ENCODE measurements at places on chromosomes 3 and 15.

DNA sequence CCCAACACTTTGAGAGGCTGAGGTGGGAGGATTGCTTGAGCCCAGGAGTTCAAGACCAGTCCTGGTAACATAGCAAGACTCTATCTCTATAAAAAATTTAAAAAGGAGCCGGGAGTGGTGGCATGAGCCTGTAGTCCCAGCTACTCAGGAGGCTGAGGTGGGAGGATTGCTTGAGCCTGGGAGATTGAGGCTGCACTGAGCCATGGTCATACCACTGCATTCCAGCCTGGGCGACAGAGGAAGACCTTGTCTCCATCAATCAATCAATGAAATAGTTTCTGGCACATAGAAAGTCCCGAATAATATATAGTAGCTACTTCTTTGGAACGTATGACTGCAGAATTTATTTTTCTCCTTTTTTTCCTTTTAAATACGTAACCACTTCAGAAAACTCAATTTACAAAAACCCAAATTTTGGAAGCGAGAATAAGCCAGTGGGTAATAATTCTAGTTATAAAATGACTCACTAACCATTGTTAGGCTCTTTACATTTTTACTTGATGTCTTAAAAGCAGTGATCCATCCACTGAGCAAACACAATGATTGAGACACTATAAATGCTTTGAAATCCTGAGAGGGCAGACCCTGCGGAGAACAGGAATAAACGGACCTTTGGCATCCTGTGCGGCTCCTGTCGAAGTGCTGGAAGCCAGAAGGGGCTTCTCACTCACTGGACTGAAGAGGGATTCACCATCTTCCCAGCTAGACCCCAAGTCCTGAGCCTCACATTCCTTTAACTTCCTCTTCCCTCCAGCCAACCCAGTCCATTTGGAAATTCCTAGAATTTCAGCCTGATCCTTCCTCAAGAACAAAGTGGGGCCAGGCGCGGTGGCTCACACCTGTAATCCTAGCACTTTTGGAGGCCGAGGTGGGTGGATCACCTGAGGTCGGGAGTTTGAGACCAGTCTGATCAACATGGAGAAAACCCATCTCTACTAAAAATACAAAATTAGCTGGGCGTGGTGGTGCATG is 68.4 kb upstream of the MFGE8 start:
- DNase-seq: no peak

DNA sequence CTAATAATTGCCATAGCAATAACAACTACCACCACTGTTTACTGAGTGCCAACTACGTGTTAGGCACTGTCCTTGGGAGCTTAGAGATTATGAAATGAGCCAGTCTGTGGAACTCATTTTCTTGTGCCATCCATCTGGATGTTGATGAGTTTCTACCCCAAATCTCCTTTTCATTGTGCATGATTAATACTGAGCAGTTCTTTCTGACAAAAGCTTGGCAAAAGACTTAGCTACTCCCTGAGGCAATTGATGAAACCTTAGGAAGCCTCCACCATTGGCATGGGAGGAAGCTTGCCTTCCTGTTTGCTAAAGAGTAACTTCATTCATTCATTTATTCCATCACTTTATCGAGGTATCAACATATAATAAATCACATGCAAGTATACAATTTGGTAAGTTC is 39.8 kb downstream of the PRICKLE2 start:
- DNase-seq: no peak

DNA sequence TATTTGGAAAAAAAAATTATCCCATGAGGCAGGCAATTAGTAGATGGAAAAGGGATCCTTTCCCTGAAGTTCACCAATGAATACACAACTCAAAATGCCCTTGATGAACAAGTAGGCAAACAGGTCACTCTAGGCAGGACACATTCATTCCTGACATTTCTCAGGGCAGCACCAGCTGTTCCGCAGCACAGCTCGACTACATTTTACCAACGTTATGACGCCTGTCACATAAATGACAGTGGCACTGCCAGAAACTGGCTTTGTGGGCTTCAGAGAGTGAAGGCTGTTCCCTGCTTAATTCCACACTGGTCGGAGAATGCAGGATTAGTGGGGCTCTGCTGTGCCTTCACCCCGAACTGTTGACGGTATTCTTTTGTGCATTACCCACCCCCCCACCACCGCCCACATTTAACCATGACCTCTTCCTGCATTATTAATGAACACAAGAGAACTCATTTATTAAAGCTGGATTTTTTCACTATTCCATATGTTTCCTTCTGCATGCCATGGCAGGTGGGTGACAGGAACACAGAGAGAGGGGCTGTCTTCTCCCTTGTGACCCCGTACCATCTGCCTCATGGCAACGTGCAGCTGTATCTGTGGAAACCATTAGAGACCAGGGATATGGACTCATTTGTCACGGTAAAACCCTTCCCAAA is 197.6 kb downstream of the PDZRN3 start:
- no peak for DNase-seq

DNA sequence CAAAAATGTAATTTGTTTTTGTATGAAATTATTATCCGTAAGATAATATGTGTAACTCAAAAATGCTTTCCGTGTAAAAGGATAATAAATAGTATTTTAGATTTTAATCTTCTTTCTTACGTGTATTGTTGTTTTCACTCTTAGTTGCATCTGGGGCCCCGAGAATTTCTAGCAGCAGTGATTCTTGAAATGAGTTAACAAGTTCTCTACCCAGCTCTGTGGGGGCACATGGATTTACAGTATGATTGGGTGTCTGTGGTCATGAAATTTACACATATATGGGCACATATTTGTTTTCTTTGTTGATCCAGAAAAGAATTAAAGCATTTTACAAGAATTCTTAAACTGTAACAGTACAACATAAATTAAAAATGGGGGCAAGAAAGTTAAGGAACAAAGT is 145.9 kb upstream of the LRRFIP2 start:
- DNase-seq: peak; percentile 25

DNA sequence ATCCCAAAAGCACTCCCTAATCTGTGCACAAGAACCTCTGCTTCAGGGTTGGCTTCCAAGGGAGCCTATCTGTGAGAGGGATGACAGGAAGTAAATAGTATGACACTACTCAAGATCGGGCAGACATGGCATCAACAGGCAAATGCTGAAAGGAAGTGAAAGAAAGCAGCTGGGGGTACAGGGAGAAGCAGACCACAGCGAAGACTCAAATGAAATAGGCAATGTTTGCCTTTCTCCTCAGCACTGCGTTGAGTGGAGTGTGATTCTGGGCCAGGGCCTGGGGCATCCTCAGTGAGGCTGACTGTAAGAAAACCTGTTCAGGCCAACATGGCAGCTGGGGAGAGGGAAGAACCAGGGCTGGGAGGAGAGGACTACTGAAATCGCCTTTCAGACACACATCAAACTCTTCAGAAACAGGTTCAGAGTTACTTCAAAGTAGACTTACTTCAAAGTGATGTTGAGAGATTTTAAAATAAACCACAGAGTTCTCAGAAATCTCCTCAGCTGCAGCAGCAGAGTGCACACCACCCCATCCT is 96.6 kb downstream of the SLC9A9 start:
- DNase-seq: peak; percentile 61

GRCh38 chr3:73475175-73475574 is 149.6 kb downstream of the PDZRN3 start:
- DNase-seq: no peak

DNA sequence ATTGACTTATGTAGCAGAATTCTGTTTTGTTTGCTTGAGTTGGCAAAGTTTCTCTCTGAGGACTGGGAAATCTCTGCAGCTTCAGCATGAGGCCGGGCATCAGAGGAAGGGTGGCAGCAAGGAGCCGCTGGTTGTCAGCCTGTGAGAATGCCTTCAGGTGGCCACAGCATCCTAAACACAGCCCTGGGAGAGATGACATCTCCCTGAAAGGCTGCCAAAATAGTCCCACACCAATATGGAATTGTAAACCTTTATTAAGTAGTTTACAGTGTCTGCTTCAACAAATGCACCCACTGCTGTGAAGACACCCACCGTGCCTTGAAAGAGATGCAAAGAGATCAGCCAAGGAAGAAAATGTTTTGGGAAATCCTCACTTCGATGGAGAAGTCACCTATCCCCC is 609.7 kb upstream of the ARRDC4 start:
- DNase-seq: no peak

GRCh38 chr3:3847994-3848922 is 49.0 kb downstream of the LRRN1 start:
- DNase-seq: no peak

DNA sequence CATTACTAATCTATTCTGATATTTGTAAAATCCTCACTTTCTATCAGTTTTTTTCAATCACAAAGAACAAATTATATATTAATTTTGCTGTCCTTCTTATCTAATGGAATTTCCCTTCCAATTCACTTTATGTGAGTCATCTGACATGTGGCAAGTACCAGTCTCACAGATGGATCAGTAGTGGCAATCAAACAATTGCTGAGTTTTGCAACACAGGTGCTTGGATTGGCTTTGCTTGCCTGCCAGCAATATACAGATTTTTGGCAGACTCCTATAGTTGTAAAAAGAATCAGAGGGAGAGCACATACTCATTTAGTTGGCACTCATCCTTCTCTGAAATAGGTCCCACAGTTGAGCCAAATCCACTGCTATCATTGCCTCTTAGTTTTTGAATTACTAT is 83.7 kb downstream of the BCHE start:
- no peak for DNase-seq

DNA sequence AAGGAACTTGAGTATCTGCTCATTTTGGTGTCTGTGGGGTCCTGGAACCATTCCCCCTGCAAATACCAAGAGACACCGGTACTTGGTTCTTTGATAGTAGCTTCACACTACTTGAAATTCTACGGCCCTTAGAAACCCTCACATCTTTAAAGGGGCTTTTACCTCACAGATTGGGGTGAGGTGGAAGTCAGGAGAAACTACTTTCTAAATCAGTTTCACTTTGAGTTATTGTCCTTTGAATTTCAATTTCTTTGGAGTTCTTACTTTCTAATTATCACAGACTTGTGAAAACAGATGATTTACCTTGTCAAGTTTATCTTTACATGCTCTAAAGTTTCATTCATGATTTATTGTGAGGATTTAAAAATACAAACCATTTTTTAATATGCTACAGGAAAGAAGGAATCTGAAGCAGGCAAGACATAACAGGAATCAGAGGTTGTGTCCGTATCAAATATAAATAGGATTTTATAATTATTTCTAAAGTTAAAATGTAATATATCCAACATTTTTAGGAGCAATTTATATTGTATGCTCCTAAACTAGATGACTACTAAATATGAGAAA is 98.9 kb downstream of the NEDD4 start:
- DNase-seq: no peak

DNA sequence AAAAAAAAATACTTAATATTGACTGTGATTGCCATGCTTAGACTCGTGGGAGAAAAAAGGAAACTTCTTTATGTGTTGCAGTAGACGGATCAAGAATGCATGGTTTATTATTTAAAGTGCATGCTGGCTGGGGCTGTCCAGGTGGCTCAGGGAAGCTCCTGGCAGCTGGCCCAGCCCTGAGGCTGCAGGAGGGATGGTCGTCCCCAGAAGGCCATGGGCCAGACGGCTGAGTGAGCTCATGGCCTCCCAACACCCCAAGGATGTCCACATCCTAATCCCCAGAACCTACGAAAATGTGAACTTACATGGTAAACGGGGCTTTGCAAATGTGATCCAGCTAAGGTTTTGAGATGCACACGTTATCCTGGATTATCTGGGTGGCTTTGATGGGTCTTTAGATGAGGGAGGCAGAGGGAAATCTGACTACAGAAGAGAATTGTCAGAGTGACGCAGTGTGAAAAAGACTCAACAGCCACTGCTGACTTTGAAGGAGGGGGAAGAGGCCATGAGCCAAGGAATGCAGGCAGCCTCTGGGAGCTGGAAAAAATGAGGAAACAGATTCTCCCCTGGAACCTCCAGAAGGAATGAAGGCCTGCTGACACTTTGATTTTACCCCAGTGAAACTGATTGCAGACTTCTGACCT is 29.8 kb downstream of the ADAMTS17 start:
- no peak for DNase-seq

DNA sequence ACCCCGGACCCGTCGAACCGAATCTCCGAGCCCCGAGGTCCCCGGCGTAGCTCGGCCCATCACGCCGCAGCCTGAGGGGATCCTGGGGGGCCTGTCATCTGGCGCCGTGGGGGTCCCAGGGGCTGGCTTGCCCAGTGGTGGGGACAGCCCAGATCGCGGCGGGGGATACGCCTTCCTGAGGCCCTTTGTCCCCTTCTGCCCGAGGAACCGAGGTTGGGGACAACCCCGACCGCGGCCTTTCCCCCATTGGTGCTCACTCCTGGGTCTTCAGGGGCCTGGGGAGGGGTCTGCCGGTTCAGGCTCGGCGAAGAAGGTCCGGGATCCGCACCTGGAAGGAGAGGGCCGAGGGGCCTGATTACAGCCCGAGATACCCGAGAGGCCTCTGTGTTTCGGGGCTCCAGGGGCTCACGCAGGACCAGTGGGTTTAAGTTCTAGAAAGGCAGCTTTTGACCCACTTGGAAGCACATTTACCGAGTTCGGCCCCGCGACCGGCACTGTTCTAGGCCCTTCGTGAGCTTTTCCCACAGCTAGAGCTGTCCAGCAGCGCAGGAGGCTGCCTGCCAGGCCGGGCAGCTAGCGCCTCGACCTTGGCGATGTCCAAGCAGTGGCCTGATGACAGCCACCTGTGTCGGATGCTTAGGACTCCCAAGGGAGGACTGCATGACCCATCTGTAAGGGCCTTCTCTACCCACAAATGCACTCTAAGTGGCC is 504 bp downstream of the ABHD2 start:
- DNase-seq: peak; percentile 33

- DNase-seq: no peak
Measured at GRCh38 chr3:29760226-29760685, 479.4 kb downstream of the RBMS3 start.

DNA sequence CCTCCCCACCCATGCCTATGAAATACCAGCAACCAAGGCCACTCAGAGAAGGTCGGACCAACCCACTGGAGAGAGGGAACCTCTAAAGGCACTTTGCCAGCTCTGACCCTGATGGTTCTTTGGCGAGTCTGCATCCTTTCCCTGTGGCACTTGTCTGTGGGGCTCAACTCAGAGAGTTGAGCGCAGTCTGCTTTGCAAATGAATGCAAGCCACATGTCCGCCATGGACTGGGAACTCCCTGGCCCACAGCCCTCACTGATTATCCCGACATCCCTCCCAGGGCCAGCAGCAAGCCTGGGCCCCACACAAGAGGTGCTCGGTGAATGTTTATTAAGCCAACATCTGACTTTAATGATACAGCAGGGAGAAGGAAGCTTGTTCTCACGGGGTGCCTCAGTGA is 55.5 kb upstream of the HES1 start:
- DNase-seq: no peak

GRCh38 chr3:140399871-140400270 is 278.0 kb upstream of the TRIM42 start:
- no peak for DNase-seq

DNA sequence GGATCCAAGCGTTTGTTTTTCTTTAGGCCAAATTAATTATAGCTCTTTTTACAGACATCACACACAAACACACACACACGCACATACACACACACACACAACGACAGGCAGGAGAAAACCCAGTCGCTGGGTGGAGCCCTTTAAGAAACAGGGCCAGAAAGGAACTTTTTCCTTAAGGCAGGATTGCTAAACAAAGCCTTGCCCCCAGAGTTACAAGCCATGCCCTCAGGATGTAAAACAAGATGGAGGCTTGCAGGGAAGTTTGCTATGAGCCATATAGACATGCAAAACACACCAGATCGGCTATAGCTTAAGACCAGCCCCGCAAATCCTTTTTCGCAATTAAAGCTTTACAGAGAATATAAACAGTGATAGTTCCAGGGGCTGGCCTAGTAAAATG is 16.3 kb upstream of the IQCF2 start:
- no peak for DNase-seq
